ENCODE measurements at places on chromosomes 5 and 9.
A peak's percentile ranks its signal among the peaks of the same experiment; 100 is the strongest.

GRCh38 chr5:101686536-101687157 is 609.4 kb downstream of the SLCO4C1 start:
- DNase-seq = no peak

GRCh38 chr9:6219981-6220380 is 4.4 kb downstream of the IL33 start:
- DNase-seq = no peak

- no peak for DNase-seq
Observed at GRCh38 chr5:56964173-56964572, 12.2 kb upstream of the MIER3 start.

GRCh38 chr9:110355911-110356310 is 18.2 kb upstream of the TXNDC8 start:
- DNase-seq = no peak

- DNase-seq = peak; percentile 77
Observed at GRCh38 chr5:149062371-149063016, 368 bp downstream of the SH3TC2 start.

DNA sequence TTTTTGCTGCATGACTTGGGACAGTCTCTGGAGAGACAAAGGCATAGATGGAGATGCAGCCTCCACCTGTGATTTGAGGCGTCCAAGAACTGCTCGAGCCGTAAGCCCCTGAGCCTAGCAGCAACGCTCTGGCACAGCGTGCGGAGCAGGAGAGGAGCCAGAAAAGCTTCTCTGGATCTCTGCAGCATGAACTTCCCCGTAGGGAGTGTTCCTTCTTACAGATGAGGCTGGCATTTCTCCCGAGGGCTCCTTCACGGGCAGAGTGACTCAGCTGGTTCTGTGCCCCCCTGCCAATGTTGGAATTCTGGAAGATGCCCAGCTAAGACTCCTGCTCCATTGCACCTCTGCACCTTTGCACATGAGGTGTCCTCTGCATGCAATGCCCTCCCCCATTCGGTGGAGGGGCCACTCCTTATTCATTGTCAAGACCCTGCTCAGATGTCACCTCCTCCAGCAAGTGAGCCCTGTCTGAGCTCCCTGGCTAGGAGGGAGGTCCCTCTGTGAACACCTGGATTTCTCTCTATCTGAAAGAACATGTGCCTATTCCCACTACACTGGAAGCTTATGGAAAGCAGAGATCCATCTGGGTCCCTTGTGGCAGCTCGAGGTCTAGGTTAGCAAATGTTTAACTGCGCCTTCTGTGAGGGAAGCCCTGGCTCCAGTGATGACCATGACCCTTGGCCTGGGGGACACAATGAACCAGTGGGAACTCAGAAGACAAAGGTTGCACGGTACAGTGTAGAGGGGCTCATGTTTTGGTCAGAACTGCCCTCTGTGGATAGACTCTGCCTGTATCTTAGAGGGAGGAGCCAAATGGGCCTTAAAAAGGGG is 39.6 kb downstream of the SH3PXD2B start:
- DNase-seq = no peak

- DNase-seq = peak; percentile 88
Observed at GRCh38 chr5:97838214-97838613, 655.2 kb upstream of the RIOK2 start.

- no peak for DNase-seq
Observed at GRCh38 chr9:136103651-136104487, 8.8 kb upstream of the NACC2 start.

DNA sequence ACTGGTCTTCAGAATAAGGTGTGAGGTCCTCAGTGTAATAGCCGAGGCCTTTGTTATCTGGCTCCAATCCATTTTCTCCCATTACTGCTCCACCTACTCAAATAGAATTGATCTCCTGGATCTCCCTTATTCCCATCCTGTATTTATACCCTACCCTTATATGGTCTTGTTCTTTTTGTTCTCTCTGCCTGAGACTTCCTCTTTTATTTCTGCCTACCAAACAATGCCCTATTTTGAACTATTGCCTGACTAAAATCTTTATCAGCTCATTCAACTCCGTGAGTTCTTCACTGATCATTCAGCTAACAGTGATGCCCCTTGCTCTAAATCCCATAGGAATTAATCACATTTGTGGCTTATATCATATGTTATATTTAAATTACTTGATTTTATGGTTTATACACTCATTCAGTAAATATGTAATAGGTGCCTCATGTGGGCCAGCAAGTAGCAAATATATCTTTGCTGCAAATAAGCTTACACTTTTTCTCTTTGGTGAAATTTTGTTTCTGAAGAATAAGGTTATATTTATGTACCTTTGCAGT is 417.5 kb upstream of the MEF2C start:
- no peak for DNase-seq

DNA sequence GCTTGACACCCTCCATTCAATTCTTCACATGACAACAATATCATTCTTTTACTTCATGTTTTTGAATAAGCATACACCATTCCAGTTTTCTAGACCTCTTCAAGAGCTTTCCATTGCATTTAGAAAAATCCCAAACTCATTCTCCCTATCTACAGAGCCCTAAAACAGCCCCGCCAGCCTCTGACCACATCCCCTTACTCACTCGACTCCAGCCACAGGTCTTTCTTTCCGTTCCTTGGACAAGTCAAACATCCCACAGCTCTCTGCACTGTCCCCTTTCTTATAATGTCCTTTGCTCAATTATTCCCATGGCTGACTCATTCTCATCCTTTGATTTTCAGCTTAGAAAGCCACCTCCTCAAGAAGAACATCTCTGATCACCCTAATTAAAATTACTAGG is 38.2 kb downstream of the TTC39B start:
- no peak for DNase-seq

DNA sequence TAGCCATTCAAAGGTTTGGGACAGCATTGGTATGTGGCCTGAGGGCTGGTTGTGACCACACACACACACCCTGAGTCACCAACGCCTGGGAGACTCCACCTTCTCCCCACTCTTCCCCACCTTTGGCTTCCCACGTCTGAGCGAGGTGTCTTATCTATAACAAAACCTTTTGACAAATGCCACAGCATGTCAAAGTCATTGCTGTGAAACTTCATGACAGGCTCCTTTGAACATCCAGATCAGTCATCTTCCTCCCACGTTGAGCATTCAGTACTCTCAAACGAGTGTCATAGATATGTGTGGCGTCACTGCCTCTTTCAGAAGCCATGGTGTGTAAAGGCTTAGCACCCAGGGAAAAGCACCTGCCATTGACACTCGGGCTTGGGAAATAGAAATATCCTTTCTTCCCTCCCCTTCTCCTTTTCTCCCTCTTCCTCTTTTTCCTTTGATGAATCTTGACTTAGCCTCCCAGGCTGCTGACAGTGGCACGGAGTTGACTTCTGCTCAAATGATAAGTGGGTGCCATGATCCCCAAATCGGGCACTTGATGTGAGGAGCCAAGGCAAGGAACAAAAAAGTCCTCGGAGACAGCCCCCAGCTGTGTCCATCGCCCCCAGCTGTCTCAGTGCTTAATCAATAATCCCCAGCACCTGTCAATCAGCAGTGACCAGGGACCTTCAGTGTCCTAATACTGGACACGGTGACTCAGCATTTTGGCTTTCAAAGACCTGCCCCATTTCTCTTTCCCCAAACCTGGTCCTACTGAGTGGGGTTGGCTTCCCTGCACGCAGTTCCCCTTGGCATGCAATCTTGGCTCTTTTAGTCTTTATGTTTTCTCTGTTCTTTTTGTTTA is 114.8 kb downstream of the FGF18 start:
- no peak for DNase-seq

GRCh38 chr5:133292300-133292699 is 240.5 kb downstream of the HSPA4 start:
- no peak for DNase-seq

GRCh38 chr9:88996921-88997235 is 5.6 kb downstream of the S1PR3 start:
- DNase-seq = no peak

DNA sequence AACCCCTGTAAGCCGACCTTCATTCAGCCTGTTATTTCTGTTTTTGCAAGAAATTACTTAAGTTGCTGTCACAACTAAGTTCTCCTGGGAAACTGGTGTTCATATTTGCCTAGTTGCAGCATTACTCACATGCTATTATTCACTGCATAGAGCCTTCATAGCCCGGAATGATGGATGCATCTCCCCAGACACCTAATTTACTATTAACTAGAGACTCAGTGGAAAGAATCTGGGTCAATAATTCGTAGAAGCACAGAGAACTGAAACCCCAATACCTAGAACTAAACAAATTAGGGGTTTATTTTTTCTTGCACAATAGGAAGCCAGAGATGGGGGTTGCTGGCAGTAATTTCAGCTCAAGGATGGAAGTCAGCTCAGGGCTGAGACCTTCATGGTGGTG is 45.7 kb upstream of the FAM170A start:
- DNase-seq = no peak

GRCh38 chr9:135077497-135078200 is 9.8 kb upstream of the OLFM1 start:
- no peak for DNase-seq

DNA sequence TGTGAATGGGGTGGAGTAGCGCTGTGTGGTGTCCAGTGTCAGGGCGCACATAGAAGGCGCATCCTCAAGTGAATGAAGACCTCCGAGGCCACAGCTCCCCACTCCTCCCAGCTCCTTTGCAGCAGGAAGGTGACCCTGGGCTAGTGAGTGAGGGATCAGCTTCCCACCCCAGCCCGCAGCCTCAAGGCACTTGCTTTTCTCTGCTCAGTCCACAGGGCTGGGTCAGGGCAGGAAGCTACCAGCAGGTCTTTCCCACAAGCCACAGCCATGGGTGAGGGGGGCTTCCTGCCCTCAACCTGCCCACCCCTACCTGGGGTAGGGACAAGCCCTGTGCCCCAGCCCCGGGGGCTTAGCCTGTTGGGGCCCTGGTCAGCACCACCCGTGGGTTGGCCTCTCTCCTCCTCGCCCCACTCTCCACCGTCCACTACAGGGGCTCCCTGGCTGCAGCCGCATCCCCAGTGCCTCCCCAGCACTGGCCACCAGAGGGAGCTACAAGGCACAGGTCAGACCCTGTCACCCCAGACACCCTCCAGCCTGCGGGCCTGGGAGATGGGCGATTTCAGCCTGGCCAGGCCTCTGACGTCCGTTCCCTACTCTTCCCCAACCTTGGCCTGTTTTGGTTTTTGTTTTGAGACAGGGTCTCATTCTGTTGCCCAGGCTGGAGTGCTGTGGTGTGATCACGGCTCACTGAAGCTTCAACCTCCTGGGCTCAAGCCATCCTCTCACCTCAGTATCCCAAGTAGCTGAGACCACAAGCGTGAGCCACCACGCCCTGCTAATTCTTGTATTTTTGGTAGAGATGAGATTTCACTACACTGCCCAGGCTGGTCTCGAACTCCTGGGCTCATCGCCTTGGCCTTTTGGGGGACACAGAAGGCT is 1.3 kb upstream of the ABCA2 start:
- no peak for DNase-seq

GRCh38 chr5:73312146-73312871 is 136.3 kb downstream of the FOXD1 start:
- no peak for DNase-seq

DNA sequence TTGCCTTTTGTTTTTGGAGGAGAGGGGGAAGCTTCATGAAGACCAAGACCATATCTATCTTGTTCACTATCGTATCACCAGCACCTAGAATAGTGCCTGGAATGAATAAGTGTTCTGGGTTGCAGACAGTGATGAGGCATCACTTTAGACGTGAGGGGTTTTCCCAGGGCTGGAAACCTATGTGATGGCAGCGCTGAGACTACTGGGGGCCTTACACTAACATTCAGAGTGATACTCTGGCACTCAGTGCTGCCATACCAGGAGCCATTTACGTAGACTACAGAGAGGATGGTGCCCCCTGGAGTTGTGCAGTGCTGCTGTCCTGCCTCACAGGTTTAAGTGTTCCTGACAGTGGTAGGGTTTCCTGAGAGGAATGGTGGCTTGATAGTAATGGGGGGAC is 6.9 kb downstream of the CCL19 start:
- DNase-seq = no peak

GRCh38 chr5:123809594-123810221 is 297.7 kb downstream of the CSNK1G3 start:
- DNase-seq = no peak

- no peak for DNase-seq
Observed at GRCh38 chr9:5305741-5306140, 1.2 kb upstream of the RLN2 start.

GRCh38 chr5:65651144-65651543 is 26.3 kb downstream of the SHLD3 start:
- DNase-seq = no peak

DNA sequence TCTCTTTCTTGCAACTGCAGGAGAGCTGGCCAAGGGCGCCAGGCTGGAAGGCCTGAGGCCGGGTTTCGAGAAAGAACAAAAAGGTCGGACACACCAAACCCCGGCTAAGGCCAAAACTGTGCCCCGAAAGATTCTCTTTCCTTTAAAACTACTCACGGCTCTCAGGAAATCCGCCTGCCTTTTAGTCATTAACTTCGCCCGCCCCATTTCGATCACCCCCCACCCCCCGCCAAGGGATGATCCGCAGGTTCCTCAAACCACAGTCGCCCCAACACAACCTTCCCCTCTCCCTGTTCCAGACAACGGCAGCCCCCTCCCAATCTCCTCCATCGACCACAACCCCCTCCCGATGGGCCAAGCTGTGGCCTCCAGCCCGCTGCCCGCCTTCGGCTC is 536 bp downstream of the FEM1C start:
- DNase-seq = no peak

DNA sequence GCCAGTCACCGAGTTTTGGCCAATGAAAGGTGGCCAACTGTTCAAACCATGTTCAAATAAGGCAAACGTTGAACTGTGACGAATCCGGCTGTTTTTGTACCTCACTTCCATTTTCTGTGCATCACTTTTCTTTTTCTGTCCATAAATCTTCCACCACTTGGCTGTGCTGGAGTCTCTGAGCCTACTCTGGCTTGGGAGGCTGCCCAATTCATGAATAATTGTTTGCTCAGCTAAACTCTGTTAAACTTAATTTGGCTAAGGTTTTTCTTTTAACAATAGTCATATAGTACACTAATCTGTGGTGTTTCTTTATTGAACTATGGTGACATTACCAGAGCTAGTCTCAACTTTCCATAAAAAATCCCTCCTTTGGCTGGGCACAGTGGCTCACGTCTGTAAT is 11.3 kb downstream of the NIM1K start:
- peak; percentile 3 for DNase-seq

GRCh38 chr5:107459605-107460004 is 211.1 kb downstream of the EFNA5 start:
- no peak for DNase-seq

GRCh38 chr5:120599576-120599975 is 135.5 kb downstream of the PRR16 start:
- DNase-seq = no peak

GRCh38 chr5:58855851-58856739 is 273.2 kb downstream of the RAB3C start:
- DNase-seq = no peak

DNA sequence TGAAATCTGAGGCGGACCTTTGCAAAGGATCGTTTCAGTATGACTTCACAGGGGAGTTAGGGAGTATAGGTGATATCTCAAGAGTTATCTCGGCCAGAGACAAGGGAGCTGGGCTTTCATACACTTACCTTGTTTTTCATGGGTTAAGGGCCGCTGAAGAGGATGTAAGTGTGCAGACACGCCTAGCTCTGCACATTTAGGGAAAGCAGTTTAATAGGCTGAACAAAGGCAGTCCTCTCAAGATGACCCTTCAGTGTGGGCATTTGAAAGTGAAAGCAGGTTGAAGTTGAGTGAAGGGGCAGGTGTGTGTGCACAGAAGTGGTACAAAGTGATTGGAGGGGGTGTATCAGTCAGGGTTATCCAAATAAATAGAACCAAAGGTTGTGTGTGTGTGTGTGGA is 33.1 kb upstream of the PRXL2C start:
- DNase-seq = no peak
